Dermis microvascular lymphatic vessel endothelial cell (primary cell): ENCODE measurements at places on chromosomes 2 and 18.

GRCh38 chr2:94986392-94986963, 39.0 kb upstream of the MAL start:
- peak; percentile 61 for DNase-seq

GRCh38 chr2:152762202-152762601, 43.8 kb downstream of the ARL6IP6 start:
- no peak for DNase-seq

- no peak for DNase-seq
Observed at GRCh38 chr2:232896111-232896510, 26.0 kb downstream of the SNORC start.

DNA sequence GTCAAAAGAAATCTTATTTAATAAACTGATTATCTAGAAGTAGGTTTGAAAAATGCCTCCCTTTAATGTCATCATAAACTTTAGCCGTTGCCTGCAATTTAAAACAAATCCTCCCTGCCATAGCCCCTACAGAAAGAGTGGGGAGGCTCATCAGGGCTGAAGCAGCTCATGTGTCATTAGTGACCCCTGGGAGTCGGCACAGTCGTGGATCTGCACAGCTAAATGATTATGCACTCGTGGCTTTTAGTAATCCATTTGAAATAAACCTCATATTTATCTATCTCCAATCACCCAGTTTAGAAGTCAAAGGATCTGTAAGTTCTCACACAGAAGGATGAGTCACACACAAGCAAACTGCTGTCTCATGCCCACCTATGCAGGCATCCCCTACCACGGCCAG, 277.3 kb downstream of the SS18 start:
- no peak for DNase-seq

DNA sequence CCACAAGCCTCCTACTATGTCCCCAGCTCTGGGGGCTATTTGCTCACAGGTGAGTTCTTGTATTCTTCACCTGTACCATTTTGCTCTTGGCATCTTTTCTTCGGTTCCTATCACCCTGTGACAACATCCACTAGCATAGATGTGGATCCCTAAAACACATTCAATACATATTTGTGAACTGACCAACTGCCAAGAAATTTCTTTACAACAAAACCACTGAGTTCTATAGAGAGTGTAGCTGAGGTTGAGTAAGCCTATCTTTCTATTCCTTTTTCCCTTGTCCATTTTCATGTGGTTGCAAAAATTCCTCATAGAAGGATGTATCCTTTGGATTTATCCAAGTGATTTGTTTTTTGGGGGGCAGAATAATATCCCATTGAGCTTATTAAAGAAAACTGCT, 192.7 kb upstream of the ITGA4 start:
- no peak for DNase-seq
